Bronchus fibroblast of lung (primary cell): ENCODE measurements at places on chromosomes 7 and 10. TPM values are rescaled to one million over a fixed set of nuclear protein-coding genes. Genes with fewer than 3 reads are reported as not detected.

STEAP4 gene
- under 0.01 and 0.17 TPM in 2 replicates for total RNA-seq

LRRC4 gene
- 0.45 and 1.2 TPM in 2 replicates for total RNA-seq

NUTM2A gene
- 1.0 and 1.5 TPM in 2 replicates for total RNA-seq

TUBB8 gene
- total RNA-seq, result not detected in 2 replicates

FAM25C gene
- total RNA-seq, result not detected in 2 replicates

ATOH7 gene
- 0.30 TPM in 1 of 2 replicates, not detected in the other for total RNA-seq

MYH16 gene
- under 0.01 TPM in 1 of 2 replicates, not detected in the other for total RNA-seq

COL28A1 gene
- 0.17 TPM in 1 of 2 replicates, not detected in the other for total RNA-seq

RBP3 gene
- not detected in 2 replicates for total RNA-seq

HYAL4 gene
- not detected in 2 replicates for total RNA-seq

PPP1R3A gene
- not detected in 2 replicates for total RNA-seq

ANLN gene
- total RNA-seq, result 166 and 181 TPM in 2 replicates

FZD8 gene
- total RNA-seq, result 0.84 and 0.89 TPM in 2 replicates

VSTM4 gene
- 0.34 and 0.74 TPM in 2 replicates for total RNA-seq

SHH gene
- total RNA-seq, result not detected in 2 replicates

OR2A5 gene
- total RNA-seq, result not detected in 2 replicates

MYL10 gene
- total RNA-seq, result not detected in 2 replicates

NUTM2E gene
- not detected in 2 replicates for total RNA-seq
